NCI-H510A treated with DMSO at 0.1 percent for 48 hours (cell line): ENCODE measurements at places on chromosomes 1 and 21.

- DNase-seq, result no peak
Observed at GRCh38 chr1:160177231-160177630, 13.1 kb upstream of the CASQ1 start.

GRCh38 chr1:153629971-153630370, 1.7 kb downstream of the S100A1 start:
- DNase-seq, result no peak

DNA sequence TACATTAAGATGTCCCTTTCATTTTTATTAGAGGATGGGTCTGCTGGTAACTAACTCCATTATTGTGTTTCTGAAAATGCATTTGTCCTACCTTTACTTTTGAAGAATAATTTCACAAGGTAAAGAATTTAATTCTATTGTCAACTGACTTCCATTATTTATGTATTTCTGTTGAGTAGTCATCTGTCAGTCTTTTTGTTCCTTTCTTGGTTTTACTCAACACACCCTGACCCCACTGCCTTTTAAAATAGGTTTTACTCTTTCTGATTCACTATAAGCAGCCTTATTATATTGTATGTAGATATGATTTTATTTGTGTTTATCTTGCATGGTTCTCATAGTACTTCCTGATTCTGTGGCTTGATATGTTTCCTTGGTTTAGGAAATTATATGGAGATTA, 237.5 kb downstream of the TGFB2 start:
- DNase-seq, result no peak

GRCh38 chr1:197841883-197842553, 60.4 kb upstream of the C1orf53 start:
- no peak for DNase-seq
